RPMI8226 (cell line): ENCODE measurements at places on chromosomes 1 and 21.
A peak's percentile ranks its signal among the peaks of the same experiment; 100 is the strongest.

GRCh38 chr21:42229676-42230075, 10.7 kb downstream of the ABCG1 start:
- no peak for DNase-seq

GRCh38 chr1:17970757-17971156, 136.8 kb upstream of the IGSF21 start:
- no peak for DNase-seq

DNA sequence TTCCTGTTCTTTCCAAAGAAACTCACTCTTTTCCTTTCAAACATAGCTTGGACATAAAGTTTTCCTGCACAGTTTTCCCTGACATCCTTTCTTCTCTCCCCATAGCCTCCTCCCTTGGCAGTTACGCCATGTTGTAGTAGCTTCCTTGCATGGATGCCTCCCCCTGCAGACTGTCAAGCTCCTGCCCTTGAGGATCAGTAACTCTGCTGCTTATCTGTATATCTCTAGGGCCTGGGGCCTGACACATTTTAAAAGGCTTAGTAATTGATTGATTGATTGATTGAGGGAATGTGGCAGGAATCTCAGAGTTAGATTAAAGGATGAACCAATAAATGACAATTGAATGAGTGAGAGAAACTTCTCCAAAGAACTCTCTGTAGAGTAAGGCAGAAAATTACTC, 143.7 kb downstream of the NEK7 start:
- no peak for DNase-seq

- peak; percentile 79 for DNase-seq
Measured at GRCh38 chr1:119808972-119809550, 2.2 kb downstream of the REG4 start.

- DNase-seq: no peak
Measured at GRCh38 chr21:33964706-33965325, 49.2 kb upstream of the ATP5PO start.

DNA sequence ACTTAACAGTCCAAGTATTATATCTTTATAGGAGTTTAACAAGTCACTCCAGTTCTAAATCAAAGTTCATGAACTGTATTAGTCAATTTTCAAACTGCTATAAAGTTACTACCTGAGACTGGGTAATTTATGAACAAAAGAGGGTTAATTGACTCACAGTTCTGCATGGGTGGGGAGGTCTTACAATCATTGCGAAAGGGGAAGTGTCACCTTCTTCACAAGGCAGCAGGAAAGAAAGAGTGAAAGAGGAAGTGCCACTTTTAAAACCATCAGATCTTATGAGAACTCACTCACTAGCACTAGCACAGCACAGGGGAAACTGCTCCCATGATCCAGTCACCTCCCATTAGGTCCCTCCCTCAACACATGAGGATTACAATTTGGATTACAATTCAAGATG, 70.0 kb downstream of the CLCA4 start:
- peak; percentile 52 for DNase-seq

- DNase-seq: no peak
Measured at GRCh38 chr1:54973205-54973921, 7.1 kb upstream of the TMEM61 start.

- DNase-seq: no peak
Measured at GRCh38 chr1:189510827-189511226, 966.8 kb downstream of the BRINP3 start.

DNA sequence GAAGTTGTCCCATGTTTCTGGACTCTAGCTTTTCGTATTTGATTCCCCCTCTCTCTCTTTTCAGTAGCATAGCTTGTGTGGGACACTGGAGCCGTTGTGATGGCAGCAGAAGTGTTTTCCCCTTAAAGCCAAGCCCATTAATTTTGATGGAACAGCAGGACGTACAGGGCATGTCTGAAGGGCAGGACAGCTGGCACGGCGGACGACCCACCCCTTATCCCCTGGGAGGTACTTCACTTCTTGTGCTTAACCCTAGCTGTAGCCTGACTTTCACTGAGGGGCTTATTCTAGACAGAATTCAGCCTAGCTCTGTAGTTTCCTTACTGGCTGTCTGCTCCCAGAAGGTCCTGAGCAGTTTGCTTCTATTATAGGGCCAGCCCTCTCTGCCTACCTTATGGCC, 8.6 kb upstream of the PPFIA4 start:
- no peak for DNase-seq

GRCh38 chr1:93042187-93043056, 36.7 kb upstream of the MTF2 start:
- peak; percentile 74 for DNase-seq

DNA sequence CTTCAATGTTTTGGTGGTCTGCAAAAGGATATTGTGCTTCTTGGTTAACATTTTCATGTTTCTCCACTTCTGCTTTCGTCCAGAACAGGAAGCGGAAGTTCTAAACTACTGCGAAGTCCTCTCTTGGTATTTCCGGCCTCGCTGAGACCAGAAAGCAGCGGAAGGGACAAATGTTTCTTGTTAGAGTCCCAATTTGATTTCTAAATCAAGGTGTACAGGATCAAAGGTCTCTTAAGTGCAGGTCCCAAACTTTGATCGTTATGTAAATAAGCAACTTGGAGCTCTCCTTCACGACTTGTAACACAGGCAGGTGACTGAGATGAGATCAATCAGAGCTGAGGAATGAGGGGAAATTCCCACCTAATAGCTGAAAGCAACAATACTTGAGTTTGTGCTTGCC, 40.1 kb upstream of the HMCN1 start:
- peak; percentile 33 for DNase-seq

DNA sequence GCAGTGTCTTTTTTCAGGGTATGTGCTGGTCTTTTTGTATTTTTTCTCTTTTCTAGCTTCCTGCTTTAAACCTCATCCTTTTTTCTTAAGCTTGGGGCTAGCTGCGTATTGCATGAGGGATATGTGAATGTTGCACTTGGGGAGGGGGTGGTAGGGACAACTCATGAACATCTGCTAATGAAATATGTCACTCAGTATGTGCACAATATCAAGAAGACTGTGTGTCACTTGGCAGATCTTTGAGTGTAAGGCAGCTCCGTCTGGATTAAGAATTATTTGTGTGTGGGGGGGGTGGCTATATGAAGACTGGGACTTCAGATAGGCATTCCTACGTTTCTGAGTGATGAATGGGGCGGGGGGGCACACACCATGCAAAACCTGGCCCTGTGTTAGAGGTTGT, 170.4 kb upstream of the CACNA1E start:
- DNase-seq: no peak

GRCh38 chr21:27796106-27796505, 829.2 kb upstream of the ADAMTS5 start:
- no peak for DNase-seq

GRCh38 chr1:184291701-184292100, 95.1 kb upstream of the C1orf21 start:
- DNase-seq: no peak

GRCh38 chr1:19046972-19047731, 90.7 kb upstream of the IFFO2 start:
- DNase-seq: no peak

DNA sequence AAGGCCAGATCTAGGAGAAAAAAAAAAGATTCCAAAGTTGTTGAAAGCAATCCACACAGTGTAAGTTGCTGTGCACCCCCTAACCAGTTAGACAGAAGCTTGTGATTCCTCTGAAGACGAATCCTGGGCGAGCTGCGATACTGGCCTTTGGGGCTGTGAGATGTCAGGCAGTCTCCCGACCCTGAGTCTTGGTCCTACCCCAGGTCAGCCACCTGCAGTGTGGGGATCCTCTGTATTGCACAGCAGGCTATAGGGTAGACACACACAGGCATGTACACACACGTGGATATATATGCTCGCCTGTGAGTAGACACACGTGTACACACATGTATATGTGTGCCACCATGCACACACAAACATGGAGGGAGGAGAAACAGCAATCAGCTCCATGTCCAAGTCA, 12.9 kb downstream of the ACTRT2 start:
- no peak for DNase-seq

DNA sequence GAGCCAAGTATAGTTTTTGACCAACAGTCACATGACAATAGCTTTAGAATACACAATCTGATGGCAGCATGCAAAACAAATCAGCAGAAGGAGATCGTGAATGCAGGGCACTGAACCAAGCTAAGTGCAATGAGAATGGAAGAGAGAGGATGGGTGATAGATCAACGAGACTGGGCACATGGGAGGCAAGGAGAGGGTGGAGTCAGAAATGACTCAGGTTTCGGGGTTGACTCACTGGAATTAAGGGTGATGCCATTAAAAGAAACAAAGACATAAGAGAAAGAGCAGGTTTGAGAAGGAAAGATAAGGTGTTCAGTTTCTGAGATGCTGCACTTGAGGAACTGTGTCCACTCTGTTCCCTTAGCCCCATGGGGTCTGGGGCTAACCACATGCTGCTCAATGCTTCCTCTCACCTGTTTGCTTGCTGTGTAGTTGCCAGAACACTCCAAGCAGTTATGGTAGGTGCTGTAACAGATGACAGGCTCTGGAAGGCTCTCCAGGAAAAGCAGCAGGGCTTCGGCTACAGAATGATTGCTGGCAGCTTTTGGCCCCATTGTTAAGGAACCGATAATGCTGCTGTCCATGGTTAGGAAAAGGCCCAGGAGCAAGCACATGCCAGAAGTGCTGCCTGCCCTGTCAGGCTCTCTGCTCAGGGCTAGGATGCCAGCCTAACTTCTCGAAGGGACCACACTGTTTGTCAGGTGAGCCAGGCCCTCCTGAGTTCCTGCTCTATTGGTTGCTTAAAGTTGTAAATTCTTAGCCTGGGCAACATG, 6.1 kb upstream of the MTF1 start:
- no peak for DNase-seq

GRCh38 chr1:71950579-71950978, 331.8 kb downstream of the NEGR1 start:
- DNase-seq: no peak
